ENCODE measurements at places on chromosomes 12 and 14.

GRCh38 chr14:55481769-55482168, 41.4 kb upstream of the TBPL2 start:
- DNase-seq: no peak

DNA sequence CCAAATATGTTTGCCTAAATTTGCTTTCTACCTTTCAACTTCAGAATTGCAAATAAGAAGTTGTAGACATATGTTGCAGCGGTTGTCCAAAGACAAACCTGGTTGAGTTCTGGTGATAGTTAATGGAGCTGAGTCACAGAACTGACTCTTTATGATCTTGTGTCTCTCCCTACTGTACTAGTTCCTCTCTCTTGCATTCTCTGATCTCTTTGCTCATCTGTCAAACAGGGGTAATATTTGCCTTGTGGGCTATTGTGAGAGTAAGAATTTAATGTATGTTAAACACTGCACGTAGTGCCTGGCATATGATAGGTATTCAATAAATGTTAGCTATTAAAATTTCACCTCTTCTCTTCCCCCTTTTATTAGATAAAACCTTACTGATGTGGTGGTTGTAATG, 283.5 kb upstream of the RGS6 start:
- DNase-seq: no peak

DNA sequence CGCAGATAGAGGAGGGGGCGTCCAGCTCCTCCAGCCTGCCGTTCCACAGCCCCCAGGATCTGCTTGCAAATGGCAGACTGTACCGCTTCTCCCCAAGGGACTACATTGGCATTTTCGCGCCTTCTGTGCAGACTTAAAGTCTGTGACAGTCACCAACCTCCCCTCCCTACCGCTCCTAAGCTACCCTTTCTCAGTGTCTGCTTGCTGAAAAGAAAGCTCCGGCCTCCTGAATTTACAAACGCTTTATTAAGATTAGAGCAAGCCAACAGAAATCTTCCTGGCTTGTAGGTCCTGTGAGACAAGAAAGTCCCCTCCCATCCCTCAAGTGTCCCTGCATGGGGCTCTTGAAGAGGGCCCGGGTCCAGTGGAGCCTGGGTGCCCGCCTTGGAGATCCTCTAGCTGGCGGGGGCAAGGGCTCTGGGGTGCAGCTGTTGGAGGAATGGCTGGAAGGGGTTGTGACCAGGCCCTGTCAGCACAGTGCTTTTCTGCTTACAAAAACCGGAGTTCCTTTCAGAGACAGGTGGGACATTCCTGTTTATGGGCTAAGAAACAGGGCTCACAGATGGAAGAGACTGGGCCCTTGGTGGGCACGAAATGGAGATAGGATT, 2.8 kb upstream of the DLK1 start:
- no peak for DNase-seq

GRCh38 chr12:4562034-4562657, at the start of gene DYRK4:
DYRK4 (plus strand) TSS chr12:4562208; CDS start chr12:4562246, 38 bp downstream.
- DNase-seq: peak; percentile 28

DNA sequence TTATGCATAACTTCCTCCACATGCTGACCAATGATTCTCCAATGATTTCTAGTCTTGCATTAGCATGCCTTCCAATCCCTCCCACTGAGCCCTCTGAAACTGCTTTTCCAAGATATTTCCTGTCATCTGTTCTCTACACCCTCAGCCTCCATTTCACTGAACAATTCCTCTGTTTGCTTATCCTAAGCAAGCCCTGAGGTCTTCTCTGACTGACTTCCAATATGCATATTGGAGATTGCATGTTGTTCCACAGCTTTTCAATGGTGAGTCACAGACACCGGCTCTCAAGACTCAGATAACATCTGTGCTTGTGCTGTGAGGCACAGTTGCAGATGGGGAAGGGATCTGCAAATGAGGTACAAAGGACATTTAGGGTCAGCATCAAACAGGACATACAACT, 141.0 kb downstream of the SLC16A7 start:
- DNase-seq: peak; percentile 10

GRCh38 chr12:75378354-75378753, 12.5 kb upstream of the GLIPR1L2 start:
- no peak for DNase-seq

- DNase-seq: no peak
Measured at GRCh38 chr14:68268197-68268596, 448.6 kb downstream of the RAD51B start.

DNA sequence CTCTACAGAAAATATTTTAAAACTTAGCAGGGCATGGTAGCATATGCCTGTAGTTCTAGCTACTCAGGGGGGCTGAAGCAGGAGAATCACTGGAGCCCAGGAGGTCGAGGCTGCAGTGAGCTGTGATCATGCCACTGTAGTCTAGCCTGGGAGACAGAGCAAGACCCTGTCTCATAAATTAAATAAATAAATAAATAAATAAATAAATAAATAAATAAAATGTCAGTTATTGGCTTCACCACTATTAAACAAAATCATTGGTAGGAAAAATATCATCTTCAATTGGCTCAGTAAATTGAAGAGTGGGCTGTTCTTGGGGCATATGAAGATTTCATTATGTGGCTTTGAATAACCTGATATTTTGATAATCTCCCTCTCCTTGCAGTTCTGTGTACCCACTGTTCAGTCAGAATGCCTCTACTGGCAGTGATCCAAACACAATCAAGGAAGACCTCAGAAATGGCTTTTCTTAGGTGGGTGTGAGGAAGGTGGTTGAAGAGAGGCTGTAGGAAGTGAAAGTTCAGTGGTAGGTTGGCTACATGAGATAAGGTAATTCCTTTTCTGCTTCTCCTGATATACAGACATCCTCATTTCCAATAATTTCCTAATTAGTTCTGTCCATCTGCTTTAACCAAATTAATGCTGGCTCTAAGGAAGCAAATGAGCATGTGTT, 175.8 kb downstream of the MSRB3 start:
- no peak for DNase-seq
